ENCODE measurements at places on chromosomes 2 and 18.
A peak's percentile ranks its signal among the peaks of the same experiment; 100 is the strongest.

GRCh38 chr2:8682719-8683667 is 1.1 kb downstream of the ID2 start:
- peak; percentile 78 for DNase-seq

DNA sequence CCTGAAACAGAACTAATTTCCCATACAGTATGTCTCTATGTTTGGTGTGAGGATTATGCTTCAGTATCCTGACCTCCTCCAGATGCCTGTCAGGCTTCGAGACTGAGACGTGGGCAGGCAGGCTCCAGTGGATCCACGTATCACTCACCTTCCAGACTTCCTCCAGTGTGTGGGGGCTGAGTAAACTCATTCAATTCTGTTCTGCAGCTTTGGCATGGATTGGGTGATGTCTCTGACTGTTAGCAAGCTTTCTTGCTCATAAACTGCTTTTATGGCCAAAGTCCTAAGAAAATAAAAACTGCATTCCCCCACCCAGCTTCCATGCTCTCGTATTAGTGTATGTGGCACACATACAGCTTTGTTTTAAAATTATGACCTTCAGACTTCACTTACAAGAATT is 53.6 kb downstream of the CCDC93 start:
- no peak for DNase-seq

DNA sequence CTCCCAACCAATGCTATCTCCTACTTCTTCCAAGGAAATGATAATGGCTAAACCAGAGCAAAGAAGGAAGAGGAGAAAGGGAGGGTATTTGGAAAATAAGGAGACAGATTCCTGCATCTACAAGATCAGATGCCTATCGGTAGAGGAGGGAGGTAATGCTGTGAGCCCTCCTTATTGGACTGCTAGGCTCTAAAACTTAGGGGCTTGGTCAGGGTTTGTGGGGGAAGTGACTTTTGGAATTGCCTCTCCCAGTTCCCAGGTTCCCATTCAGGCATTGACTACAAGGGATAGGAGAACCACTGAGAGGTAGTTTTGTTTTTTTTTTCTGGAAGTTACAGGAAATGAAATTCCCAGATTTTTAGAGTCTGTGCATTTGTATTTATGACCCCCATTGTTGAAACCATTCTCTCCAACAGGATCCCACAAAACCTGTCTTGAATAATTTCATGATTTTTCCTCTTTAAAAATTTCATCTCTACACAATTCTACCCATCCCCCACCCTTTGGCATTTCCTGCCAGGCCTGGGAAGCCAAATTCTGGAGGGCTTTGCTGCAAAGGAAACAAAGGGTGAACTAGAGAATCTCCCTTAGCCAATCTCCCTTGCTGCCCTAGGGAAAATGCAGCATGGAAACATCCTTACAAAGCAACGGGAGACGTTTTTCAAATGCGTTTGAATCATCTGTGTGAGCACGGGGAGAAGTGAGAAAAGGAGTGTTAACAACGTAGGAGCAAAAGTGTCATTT is 282.1 kb upstream of the EPAS1 start:
- DNase-seq, result no peak

DNA sequence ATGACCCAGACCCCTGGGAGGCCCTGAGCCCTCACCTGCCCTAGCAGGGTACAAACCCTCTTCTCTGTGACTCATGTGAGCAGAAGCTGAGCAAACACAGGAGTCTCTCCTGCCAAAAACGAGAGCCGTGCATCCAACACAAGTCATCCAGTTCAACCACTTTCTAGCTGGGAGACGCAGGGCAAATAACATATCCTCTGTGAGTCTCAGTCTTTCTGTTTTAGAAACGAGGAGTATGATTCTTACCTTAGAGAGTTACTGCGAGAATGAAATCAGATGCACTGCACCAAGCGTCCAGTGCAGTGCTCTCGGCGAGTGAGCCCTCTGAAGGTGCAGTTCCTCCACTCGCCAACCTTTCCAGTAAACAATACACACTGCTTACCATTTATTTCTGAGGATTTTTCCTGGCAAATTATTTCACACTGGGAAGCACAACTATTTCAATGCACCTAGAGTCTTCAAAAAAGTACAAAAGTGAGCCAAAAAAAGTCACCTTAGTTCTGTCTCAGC is 331.8 kb upstream of the MYT1L start:
- no peak for DNase-seq

- no peak for DNase-seq
Measured at GRCh38 chr2:168708080-168708479, 94.4 kb upstream of the NOSTRIN start.

GRCh38 chr2:23475036-23475435 is 90.1 kb downstream of the KLHL29 start:
- DNase-seq, result no peak

DNA sequence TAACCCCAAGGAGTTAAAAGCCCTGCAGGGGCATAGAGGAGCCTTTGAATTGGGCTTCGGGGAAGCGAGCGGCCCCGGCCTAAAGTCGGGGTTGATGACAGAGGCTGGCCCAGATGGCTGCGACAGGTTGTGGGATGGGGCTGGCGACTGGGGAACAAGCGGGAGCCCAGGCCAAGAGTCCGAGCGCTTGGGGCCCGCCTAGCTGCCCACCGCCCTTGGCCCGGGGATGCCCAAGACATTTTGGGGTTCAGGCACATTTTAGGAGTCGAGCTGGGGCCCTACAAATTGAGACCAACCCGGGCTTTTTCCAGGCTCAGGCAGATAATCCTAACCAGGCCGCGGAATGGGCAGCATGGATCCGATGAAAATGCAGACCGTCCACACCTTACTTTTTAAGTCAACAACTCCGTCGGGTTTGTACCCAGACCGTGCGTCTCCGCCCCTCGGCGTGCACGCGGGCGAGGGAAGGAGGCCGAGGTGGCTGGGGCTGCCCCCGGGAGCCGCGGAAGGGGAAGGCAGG is 507 bp downstream of the RTKN start:
- DNase-seq, result no peak

DNA sequence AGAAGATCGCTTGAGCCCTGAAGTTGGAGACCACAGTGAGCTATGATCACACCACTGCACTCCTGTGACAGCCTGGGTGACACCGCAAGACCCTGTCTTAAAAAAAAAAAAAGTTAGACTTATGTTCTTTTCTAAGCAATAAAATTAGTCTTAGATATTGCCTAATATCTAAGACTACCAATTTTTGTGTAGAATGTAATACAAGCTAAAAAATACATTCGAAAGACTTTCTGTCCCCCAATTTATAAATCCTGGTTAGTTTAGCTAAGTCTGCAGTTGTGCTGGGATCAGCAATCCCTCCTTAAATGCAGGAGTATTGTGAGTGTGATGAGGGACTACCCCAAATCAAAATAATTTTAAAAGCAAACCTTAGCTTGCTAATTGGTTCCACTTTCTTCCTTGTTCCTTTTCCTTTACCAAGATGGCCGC is 358 bp upstream of the STAMBP start:
- no peak for DNase-seq

DNA sequence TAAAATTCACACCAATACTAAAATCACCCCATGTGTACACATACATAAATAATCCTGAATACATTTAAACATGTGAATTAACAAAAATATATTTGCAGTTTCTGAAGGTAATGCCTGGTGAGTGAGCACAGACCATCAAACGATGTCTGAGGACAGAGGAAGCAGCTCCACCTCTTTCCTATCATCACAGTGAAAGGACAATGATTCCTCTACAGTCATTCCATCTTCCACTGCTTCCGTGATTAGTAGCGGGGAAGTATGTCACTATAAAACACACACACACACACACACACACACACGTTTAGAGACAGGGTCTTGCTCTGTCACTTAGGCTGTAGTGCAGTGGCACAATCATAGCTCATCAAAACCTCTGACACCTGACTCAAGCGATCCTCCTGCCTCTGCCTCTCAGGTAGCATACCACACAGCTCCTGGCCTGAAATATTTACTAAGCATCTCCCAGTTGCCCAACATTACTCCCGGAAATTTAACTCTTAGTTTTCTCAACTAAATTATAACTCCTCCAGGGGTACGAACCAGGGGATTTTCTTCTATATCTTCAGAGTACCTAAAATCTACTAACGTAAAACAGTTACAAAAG is 12.8 kb downstream of the FAM210A start:
- no peak for DNase-seq

GRCh38 chr2:152644189-152644873 is 72.9 kb downstream of the PRPF40A start:
- no peak for DNase-seq

GRCh38 chr2:19829672-19830071 is 72.1 kb downstream of the TTC32 start:
- no peak for DNase-seq

DNA sequence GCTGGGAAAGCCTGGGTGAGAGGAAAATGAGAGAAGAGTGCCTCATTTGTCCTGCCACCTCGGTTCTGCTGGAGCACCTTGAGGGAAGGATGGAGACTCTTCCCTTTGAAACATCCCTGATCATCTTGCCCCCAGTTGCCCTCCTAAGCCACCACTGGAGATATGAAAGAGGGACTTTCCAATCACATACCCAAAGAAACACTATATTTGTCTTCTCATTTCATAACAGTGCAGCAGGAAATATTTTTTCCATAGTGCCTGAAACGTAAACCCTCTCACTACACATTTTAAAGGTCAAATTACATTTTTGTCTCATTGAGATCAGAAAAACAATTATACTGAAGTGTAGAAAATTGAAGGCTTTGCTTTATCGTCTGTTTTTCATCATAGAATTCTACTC is 63.3 kb downstream of the KCTD18 start:
- no peak for DNase-seq

DNA sequence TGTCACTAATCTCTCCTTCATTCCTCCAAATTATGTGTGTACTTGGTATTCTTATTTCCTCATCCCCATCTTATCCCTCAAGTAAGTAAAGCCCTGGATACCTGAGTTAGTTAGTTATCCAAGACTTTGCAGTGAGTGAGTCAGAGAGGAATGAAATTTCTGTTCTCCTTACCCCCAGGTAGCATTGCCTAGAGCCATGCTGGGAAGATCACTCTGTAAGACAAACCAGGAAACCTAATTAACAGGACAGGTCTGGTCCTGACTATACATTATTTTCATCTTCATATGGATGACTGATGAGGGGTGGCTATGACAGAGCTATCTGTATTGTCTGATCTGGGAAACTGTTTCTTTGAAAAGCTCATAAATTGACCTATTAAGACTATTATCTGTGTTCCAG is 55.0 kb upstream of the ITGA6 start:
- no peak for DNase-seq

- DNase-seq, result no peak
Measured at GRCh38 chr18:77102259-77103040, 30.1 kb downstream of the MBP start.

DNA sequence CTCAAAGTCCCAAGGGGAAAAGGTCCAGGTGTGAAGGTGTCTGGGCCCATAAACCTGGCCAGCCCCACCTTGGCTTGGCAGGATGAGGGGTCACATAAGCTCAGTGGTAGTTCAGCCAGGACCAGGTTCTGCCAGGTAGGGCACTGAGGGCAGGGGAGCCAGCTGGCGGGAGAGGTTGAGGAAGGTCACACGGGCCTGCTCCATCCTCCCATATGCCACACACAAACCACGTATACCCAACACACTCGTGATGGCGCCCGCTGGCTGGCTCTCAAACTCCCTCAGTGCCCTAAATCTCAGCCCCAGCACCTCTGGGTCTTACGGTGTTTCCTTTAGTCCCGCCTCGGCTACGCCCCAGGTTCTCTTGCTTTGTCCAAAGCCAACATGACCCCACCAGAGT is 160.5 kb downstream of the ZFP36L2 start:
- no peak for DNase-seq

DNA sequence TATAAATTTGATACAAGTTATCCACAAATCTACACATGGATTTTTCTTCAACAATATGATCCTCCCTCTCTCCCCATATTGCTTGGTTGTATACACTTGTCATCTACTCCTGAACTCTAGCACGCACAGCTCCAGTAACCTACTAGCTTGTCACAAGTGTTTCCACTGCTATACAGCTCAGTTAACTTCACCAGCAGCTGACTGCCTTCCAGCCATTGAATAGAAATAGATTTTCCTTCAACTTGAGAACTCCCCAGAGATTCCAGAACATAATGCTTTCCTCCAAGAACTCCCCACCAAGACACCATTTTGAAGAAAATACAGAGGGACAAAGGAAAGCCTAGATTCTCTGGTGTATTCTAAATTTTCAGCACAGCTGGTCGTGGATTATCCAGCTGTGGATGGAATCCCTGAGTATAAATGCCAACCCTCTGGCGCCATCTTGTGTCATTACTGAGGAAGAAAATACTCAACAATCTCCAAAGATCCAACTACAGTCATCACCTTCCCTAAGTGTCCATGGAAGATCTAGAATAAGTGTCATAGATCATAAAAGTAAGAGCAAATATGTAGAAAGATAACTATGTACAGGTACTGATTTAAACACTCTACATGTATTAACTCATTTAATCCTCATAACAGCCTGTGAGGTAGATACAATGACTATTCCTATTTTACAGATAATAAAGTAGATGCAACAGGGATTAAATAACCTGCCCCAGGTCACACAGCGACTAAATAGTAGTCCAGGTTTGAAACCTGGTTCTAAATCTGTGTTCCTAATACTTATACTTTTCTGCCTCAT is 156.7 kb downstream of the ARHGAP28 start:
- no peak for DNase-seq

GRCh38 chr2:203790134-203790852 is 77.3 kb upstream of the CTLA4 start:
- DNase-seq, result no peak

GRCh38 chr2:237181844-237182243 is 96.2 kb downstream of the COPS8 start:
- DNase-seq, result no peak

DNA sequence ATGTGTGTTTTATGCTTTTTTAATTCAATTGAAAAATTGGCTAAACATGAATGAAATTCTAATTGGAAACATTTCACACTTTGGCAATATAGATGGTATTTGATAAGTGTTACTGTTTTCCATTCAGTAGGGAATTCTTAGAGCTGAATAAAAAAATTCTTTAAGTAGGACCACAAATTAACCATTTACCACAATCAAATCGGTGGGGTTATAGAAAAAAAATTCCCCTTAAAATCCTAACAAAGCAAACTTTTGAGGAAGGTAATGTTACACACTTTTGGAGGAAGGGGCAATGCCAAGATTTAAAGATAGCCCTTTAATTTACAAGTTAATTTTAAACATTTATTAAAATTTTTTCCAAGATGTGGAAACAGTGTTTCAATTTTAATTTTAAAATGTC is 279.0 kb upstream of the FIGN start:
- DNase-seq, result no peak

DNA sequence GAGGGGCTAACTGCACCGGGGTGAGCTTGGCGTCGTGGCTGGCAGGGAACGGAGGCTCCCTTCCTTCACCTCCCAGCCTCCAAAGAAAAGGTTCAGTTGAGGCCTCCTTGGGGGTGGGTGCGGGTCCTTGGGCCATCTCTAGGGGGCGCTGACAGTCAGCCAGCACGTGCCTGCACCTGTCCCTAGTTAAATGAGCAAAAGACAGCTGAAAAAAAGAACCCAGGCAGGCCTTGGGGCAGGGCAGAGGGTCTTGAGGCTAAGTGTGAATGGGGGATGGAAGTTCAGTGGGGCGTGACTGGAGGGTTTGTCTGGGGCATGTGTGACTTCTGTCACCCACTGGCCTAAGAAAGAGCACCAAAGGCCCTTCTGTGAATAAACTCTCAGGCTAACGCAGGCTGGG is 56.4 kb downstream of the ZFP36L2 start:
- peak; percentile 85 for DNase-seq

GRCh38 chr2:43762286-43762685 is 11.6 kb upstream of the DYNC2LI1 start:
- no peak for DNase-seq
